ENCODE measurements at places on chromosomes 2 and 18.
A peak's percentile ranks its signal among the peaks of the same experiment; 100 is the strongest.

DNA sequence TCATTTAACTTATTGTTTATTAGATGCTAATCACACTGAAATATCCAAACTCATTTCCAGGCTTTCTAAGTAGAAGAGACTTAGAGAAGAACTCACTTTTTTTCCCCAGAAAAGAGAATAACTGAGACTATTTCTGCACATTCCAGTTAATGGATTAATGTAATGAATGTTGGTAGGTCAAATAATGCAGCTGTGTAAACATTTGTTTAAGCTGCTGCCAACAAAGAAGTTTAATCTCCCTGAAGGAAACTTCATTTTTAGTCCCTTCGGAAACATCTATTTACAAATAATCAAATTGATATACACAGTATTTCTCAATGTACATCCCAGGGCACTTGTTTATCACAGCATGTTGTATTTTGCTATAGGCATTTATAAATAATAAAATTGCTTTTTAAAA is 126.9 kb downstream of the KCNS3 start:
- no peak for DNase-seq

GRCh38 chr2:233424154-233424951 is 70.1 kb downstream of the DGKD start:
- peak; percentile 66 for DNase-seq

DNA sequence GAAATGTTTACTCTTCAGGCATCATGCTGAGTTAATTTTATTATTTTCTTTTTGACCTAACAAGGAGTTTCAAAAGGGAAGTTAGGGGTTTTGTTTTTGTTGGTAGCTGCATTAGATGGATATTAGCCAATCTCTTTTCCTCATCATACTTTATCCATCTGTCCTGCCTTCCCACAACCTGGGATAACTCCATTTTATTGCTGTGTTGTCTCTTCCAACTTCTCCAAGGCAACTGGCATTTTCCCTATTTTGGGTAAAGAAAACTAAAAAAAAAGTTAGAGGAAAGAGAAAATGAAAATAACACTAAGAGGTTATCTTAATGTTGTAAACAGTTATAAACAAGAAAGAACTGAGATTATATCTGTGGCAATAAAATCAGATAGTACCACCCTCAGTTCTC is 147.0 kb downstream of the PID1 start:
- no peak for DNase-seq

DNA sequence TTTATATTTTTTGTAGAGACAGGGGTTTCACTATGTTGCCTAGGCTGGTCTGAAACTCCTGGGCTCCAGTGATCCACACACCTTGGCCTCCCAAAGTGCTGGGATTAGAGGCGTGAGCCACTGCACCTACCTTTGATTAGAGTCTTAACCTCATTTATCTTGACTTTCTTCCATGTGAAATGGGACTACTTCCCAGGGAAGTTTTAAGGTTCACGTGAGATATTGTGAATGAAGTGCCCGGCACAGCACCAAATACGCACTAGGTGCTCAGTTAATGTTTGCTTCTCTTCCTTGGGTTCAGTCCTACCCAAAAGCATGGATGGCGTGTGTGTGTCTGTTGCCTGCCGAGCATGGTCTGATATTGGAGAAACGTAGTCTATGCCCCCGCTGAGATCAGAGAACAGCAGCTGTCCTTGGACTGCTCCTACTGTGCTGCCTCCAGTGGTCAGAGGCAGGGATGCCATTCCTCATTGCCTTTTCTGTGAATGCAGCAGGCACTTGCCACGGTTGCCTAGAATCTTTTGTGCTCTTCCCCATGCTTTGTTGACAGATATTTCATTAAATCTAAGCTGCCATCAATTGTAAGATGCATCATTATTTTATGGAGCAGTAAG is 12.3 kb upstream of the TFCP2L1 start:
- DNase-seq: peak; percentile 50

DNA sequence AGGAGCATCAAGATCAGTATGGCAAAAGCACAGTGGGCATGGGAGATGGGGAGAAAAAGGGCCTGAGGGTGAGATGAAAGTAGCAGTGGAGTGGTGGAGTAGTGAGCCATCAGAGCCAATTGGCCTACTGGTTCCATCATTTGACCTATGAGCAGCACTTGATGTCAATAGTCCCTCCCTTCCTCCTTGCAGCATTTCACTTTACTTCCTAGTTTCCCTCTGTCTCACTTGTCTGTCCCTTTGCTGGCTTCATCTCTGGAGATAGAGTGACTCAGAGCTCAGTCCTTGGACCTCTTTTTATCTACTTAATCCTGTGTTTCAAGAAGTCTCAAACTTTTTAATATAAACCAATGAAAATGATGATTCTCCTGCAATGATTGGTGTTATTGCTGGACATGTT is 32.1 kb downstream of the FBXO48 start:
- no peak for DNase-seq

- DNase-seq: peak; percentile 71
Measured at GRCh38 chr2:173354582-173355131, at the start of gene CDCA7. Gene CDCA7, plus strand, starts transcription at chr2:173354872. Its CDS starts 92 bp downstream, at chr2:173354964.

- no peak for DNase-seq
Measured at GRCh38 chr2:217839750-217840107, 163.1 kb downstream of the TNS1 start.

DNA sequence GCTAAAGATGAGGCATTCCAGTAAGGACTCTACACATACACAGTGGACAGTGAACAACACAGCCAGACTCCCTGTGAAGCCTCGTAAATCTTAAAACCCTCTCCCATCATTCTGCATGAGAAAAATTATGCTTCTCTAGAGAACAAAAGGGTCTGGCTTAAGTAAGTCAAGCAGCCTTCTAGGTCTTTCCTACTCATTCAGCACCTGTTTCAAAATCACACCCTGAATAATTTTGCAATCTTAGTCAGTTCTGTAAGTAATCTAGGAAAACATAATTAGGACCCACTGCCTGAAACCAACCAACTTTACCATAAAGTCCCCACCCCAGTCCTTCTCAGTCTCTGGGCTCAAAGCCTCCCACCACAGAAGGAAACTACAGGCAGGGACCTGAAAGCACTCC is 19.7 kb downstream of the IAH1 start:
- no peak for DNase-seq

DNA sequence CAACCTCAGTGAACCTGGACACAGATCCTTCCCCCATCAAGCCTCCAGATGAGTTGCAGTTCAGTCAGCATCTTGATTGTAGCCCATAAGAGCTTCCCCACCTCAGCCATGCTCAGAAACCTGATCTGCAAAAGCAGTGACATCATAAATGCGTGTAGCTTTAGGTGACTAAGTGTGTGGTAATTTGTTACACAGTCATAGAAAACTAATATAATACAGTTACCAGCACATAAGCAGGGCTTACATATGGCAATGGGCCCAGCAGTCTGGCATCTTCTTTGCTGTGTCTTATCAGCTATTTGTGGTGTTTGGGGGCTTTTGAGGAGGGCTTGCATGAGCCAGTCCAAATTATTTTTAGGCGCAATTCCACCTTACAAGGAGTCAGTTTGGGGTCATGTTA is 807.0 kb downstream of the SLC4A3 start:
- DNase-seq: peak; percentile 27
